ENCODE measurements at places on chromosomes 1 and 21. TPM values are rescaled to one million over a fixed set of nuclear protein-coding genes. Genes with fewer than 3 reads are reported as not detected.

GRCh38 chr1:87958201-87958600 is 629.5 kb downstream of the LMO4 start:
- no peak overlapping the region for H3K4me3 ChIP-seq
- no peaks in the 10 kb centered on the region for H3K36me3 ChIP-seq
- no peaks in the 10 kb centered on the region for H3K27me3 ChIP-seq
- H3K4me1 ChIP-seq = no peaks in the 10 kb centered on the region

DNA sequence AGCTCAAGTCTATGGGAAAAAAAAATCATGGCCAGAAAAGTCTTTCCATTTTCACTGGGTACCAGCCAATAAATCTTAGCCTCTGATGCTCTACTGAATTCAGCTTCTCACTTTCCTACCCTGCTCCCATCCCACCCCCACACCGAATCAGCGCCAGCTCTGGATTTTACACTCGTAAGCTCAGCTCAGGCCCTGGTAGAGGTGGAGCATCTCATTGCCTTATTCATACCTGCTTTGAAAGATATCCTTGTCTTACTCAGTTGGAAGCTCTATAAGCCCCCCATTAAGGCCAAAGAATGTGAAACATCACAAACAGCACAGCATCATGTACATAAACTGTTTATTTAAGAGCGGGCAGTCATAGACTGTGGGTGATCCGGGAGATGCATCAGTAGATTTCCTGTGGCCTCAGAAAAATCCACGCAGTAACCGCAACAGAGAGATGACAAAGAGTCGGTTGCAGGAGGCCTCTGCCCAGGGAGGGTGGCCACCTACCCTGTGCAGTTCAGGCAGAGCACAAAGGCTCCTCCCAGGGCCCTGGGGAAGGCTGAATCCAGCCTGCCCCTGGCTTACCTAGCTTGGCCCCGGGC is 36.4 kb upstream of the ETS2 start:
- no peak overlapping the region for H3K4me3 ChIP-seq
- no peaks in the 10 kb centered on the region for H3K36me3 ChIP-seq
- no peak overlapping the region for H3K27ac ChIP-seq
- no peak for DNase-seq
- no peaks in the 10 kb centered on the region for H3K27me3 ChIP-seq
- H3K4me1 ChIP-seq = peaks cover 14% of the 10 kb centered on the region

VHLL gene
- total RNA-seq = not detected

DNA sequence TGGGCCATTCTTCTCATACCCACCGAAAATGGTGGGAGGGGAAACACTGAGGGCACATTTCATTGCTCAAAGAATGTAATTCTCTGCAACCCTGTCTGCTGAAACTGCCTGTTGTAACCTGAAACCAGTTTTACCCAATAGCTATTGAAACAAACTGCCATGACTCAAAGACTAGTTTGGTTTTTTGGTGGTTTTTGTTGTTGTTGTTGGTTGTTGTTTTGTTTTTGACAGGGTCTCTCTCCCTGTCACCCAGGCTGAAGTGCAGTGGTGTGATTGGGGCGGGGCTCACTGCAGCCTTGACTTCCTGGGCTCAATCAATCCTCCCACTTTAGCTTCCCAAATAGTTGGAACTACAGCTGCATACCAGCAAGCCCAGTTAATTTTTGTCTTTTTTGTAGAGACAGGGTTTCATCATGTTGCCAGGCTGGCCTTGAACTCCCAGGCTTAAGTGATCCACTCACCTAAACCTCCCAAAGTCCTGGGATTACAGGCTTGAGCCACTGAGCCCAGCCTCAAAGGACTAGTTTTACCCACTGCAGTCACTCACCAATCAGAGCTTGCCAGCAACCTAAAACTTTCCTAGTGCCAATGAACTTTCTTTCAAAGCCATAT is 2.1 kb upstream of the IPP start:
- no peak overlapping the region for H3K4me3 ChIP-seq
- no peaks in the 10 kb centered on the region for H3K27me3 ChIP-seq
- no peak for DNase-seq
- no peaks in the 10 kb centered on the region for H3K36me3 ChIP-seq
- no peak overlapping the region for H3K27ac ChIP-seq
- H3K4me1 ChIP-seq = no peaks in the 10 kb centered on the region

DNA sequence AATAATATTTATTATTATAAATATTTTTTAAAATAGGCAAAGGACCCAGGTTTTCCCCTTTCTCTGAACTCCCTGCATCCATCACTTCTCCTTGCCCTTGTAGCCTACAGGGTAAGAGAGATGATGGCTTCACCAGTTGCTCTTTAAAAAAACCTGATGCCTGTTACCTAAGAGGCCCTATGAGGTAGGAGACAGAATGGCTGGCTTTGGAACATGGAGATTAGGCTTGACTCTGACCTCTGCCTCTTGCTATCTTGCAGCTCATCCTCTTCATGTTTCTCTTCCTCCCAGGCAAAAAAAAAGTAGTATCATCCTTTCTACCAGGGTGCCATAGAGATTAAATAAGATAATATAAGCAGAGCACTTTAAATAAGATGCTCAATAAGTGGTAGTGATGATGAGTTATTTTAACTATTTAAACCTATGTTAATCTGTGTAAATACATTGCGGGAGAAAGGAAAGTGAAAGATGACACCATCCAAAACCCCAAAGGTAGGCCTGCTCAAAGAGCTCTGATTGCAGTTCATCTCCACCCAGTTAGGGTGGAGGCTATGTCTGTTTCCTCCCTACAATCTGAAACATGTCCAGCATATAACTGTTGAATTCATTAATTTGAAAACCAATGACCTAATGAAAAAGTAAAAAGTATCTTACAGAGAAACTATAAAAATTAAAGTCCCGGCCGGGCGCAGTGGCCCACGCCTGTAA is 51.8 kb downstream of the RGS2 start:
- H3K27me3 ChIP-seq = no peaks in the 10 kb centered on the region
- H3K36me3 ChIP-seq = no peaks in the 10 kb centered on the region
- H3K4me1 ChIP-seq = no peaks in the 10 kb centered on the region
- DNase-seq = no peak

IRF6 gene
- 0.10 TPM for total RNA-seq

DNA sequence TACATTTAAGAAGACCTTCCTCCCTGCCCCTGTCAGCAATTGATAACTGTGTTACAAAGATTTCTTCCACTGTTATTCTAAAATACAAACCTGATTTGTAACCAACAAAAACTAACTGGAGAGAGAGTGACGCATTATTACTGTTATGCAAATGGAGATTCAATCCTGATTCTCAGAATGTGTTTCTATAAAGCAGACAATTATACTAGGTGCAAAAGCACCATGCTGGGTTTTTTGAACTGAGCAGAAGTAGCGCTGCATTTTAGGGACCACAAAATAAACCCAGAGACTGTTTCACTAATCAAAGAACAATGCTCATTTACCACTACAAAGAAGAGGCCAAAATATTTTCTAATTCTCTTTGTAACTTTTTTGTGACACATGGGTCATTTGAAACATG is 13.6 kb upstream of the GBP6 start:
- DNase-seq = no peak
- no peak overlapping the region for H3K27ac ChIP-seq
- H3K4me3 ChIP-seq = no peak overlapping the region
- no peaks in the 10 kb centered on the region for H3K36me3 ChIP-seq

- H3K27me3 ChIP-seq = no peaks in the 10 kb centered on the region
- H3K4me1 ChIP-seq = no peaks in the 10 kb centered on the region
- no peak for DNase-seq
- no peaks in the 10 kb centered on the region for H3K36me3 ChIP-seq
Observed at GRCh38 chr21:39661740-39662139, 49.0 kb downstream of the B3GALT5 start.

Measured in GM12878 (cell line).